ENCODE measurements at places on chromosomes 2 and 18. TPM values are rescaled to one million over a fixed set of nuclear protein-coding genes. Genes with fewer than 3 reads are reported as not detected.

Gene NYAP2
- 0.93 TPM for total RNA-seq

Gene ALPI
- total RNA-seq = not detected

Gene CXCR4
- 45.2 TPM for total RNA-seq

Gene RIT2
- total RNA-seq = not detected

Gene GRHL1
- 2.7 TPM for total RNA-seq

Gene CDKL4
- total RNA-seq = 2.1 TPM

Gene CROCC2
- 0.26 TPM for total RNA-seq

DNA sequence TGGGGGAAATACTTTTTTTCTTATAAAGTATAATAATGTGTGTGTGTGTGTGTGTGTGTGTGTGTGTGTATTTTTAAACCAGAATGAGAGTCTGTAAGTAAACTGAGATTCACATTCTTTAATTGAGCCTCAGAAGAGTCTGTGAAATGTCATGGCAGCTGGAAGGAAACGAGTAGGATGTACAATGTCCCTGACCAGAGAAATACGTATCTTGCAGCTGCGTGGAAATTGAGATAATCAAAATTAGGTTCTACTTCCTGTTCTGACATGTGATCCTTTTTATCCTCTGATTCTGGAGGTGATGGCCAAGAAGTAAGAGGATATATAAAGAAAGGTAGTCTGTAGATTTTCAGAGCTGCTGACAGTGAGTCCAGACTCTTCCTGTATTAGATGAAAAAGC, 50.0 kb downstream of the SH3RF3 start:
- H3K4me3 ChIP-seq = no peak overlapping the region
- H3K36me3 ChIP-seq = no peaks in the 10 kb centered on the region
- H3K27me3 ChIP-seq = no peaks in the 10 kb centered on the region
- H3K4me1 ChIP-seq = peaks cover 35% of the 10 kb centered on the region
- no peak overlapping the region for H3K27ac ChIP-seq

DNA sequence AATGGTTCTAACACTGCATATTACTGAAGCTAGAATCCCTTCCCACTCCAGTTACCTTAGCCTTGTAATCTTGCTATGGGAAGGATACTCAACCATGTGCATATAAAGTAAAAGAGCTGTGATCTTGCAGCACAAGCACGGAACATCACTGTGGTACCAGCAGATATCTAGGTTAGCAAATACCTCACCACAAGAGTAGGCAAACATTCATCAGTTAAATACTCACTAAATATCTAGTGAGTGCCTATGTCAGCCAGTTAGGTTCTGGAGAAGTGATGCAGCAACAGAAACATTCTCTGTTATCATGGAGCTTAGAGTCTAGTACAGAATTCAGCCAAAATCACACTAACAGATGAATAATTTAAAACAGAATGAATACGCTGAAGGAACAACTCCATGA, 349.6 kb upstream of the UBE2E3 start:
- H3K4me3 ChIP-seq = no peak overlapping the region
- H3K27me3 ChIP-seq = no peaks in the 10 kb centered on the region
- no peak overlapping the region for H3K27ac ChIP-seq
- H3K4me1 ChIP-seq = no peaks in the 10 kb centered on the region

DNA sequence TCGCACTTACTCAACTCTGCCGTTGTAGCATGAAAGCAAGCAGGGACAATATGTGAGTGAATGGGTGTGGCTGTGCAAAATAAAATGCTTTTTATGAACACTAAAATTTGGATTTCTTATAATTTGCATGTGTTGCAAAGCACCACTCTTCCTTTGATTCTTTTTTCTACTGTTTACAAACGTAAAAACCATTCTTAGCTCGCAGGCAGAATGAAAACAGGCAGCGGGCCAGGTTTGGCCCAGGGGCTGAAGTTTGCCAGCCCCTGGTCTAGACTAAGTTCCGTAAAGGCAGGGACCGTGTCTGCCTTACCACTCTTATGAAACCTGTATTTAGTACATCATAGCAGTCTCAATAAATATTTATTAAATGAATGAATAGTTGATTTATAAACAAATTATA, 83.7 kb upstream of the SPATS2L start:
- no peak for DNase-seq
- H3K27me3 ChIP-seq = no peaks in the 10 kb centered on the region
- peaks cover 9% of the 10 kb centered on the region for H3K4me1 ChIP-seq
- no peak overlapping the region for H3K4me3 ChIP-seq
- H3K27ac ChIP-seq = no peak overlapping the region

- DNase-seq = no peak
- peak overlapping the region; percentile 38 for H3K27ac ChIP-seq
- peaks cover 10% of the 10 kb centered on the region for H3K4me1 ChIP-seq
- H3K36me3 ChIP-seq = no peaks in the 10 kb centered on the region
- no peaks in the 10 kb centered on the region for H3K27me3 ChIP-seq
Measured at GRCh38 chr18:2641638-2642037, 13.9 kb upstream of the SMCHD1 start.

DNA sequence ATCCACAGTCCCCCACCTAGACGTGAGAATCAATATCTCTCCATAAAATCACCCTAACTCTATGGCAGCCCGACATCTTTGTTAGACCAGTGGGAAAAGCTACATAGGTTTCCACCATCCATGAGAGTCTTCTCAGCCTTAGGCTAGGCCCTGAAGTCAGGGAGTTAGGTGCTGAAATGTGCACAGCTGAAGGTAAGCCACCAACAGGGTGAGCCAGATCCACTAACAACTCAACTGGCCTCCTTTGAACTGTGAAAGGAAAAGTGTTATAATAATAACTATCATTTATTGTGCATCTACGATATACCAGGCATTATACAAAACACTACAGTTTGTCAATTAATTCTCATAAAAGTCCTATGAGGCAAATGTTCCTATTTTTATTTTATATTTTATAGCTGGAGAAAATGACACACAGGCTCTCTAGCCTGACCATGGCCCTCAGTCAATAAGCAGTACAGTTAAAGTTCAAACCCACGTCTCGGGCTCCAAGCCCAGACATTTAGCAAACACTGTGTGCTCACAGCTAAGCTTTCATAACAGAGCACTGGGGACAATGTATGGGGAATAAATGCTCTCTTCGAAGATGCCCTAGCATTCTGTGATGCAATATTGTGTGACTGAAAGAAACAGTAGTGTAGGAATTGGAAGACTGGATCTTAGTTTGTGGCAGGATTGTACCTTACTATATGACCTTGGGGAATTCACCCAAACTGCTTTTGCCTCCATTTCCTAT, 11.2 kb upstream of the CYP27C1 start:
- no peak overlapping the region for H3K4me3 ChIP-seq
- no peak overlapping the region for H3K27ac ChIP-seq
- no peaks in the 10 kb centered on the region for H3K27me3 ChIP-seq

- no peaks in the 10 kb centered on the region for H3K27me3 ChIP-seq
- no peaks in the 10 kb centered on the region for H3K4me1 ChIP-seq
- H3K36me3 ChIP-seq = no peaks in the 10 kb centered on the region
- no peak overlapping the region for H3K27ac ChIP-seq
Measured at GRCh38 chr18:44119607-44120006, 561.1 kb upstream of the SETBP1 start.

- H3K4me3 ChIP-seq = no peak overlapping the region
- DNase-seq = no peak
- no peaks in the 10 kb centered on the region for H3K4me1 ChIP-seq
- no peaks in the 10 kb centered on the region for H3K27me3 ChIP-seq
- no peak overlapping the region for H3K27ac ChIP-seq
- H3K36me3 ChIP-seq = no peaks in the 10 kb centered on the region
Measured at GRCh38 chr2:12273111-12273510, 443.6 kb upstream of the TRIB2 start.

DNA sequence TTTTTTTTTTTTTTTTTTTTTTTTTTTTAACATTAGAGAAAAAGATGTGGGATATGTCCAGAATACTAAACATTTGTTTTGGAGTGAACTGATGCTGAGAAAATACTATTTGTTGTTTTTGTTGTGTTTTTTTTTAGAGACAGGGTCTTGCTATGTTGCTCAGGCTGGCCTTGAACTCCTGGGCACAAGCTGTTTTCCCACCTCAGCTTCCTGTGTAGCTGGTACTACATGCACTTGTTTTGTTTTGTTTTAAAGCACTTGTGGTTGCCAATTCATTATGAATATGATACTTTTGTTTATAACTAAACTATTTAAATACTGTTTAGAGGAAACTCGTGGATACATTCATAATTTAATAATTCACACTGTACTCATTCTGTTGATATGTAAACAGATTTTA, 33.4 kb upstream of the DYSF start:
- no peak for DNase-seq
- H3K27me3 ChIP-seq = no peaks in the 10 kb centered on the region
- H3K4me1 ChIP-seq = peaks cover 6% of the 10 kb centered on the region

GRCh38 chr2:237701859-237702390, 74.5 kb downstream of the LRRFIP1 start:
- no peak for DNase-seq
- H3K27me3 ChIP-seq = no peaks in the 10 kb centered on the region
- H3K27ac ChIP-seq = peak overlapping the region; percentile 72
- H3K4me1 ChIP-seq = peaks cover 98% of the 10 kb centered on the region
- no peaks in the 10 kb centered on the region for H3K36me3 ChIP-seq

DNA sequence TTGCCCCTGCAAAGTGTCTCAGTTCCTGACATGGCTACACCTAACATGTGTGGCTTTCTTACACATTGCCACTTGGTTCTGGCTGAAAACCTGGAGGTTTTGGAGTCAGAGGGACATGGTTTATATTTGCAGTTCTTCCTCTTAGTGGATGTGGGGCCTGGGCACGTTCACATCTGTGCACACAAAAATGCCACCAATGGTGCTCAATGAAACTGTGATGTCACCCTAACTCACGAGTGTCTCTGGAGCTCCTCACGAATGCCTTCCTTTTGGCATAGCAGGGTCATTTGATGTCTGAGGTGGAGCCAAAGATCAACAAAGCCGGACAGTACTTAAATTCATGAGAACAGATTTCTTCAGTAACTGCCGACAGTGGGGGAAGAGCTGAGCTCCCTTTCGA, 231.7 kb upstream of the HS6ST1 start:
- H3K36me3 ChIP-seq = no peaks in the 10 kb centered on the region
- DNase-seq = no peak
- no peak overlapping the region for H3K27ac ChIP-seq
- H3K4me3 ChIP-seq = no peak overlapping the region
- no peaks in the 10 kb centered on the region for H3K4me1 ChIP-seq
- no peaks in the 10 kb centered on the region for H3K27me3 ChIP-seq

DNA sequence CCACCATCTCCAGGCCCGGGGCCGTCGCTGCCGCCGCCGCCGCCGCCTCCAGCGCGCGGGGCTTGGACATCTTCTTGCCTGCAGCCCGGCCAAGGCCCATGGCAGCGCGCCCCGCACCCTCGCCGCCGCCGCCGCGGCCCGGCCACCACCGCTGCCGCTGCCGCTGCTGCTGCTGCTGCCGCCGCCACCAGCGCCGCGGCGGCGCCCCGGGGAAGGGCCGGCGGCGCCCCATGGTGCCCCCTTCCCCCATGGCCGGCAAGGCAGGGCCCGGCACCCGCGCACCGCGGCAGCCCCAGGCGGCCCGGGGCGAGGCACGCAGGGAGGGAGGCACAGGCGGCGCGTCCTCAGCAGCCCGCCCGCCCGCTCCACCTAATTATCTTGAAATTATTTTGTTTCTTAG, 3057.4 kb downstream of the RPIA start:
- H3K27me3 ChIP-seq = peaks cover 5% of the 10 kb centered on the region
- H3K36me3 ChIP-seq = no peaks in the 10 kb centered on the region
- no peak overlapping the region for H3K4me3 ChIP-seq
- no peak for DNase-seq
- no peaks in the 10 kb centered on the region for H3K4me1 ChIP-seq

DNA sequence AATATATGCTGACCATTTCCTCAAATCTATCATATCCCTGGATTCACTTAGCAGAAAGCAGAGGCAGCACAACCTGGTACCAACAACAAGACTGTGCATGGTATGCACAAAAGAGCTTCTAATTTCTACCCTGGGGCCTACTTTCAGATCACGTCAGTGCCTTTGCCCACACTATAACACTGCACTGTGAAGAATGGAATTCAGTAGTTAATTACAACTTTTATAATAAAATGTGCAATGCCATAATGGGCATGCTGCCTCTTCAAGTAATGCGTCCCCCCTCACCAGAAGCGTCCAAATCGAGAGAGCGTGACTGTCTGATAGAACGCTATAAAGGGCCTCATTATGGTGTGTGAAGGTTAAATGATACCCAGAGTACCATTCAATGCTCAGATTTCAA, 328.1 kb upstream of the PKDCC start:
- H3K27ac ChIP-seq = no peak overlapping the region
- peaks cover 11% of the 10 kb centered on the region for H3K4me1 ChIP-seq
- no peak overlapping the region for H3K4me3 ChIP-seq
- H3K27me3 ChIP-seq = no peaks in the 10 kb centered on the region
- DNase-seq = no peak

DNA sequence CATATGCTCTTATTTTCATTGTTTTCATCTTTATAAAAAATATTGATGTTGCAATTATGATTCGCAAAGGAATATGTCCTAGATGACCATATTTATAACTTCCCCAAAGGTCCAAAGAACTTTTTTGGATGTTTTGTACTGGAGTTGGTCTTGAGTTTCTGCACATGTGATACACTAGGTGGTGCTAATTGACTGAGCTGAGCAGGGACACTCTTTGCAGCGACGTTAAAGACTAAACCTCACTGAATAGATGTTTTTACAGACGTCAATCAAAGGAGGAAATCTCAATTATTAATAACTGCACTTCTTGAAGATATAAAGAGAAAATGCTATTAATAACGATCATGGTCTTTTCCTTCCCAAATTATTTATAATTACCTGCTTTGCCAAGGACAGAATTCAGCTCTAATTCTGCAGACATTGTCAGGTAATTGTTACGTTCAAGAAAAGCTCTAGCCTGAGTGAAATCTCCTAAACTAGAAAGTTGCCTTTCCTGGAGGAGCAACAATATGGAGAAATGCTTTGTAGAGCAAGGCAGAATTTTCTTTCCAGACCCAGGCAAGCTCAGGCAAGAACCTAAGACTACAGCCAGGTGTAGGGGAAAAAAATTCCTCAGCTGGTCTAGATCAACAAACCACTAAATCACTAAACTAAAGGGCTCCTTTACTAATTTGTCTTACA, 119.3 kb upstream of the RBBP8 start:
- no peak overlapping the region for H3K4me3 ChIP-seq
- no peak overlapping the region for H3K27ac ChIP-seq
- H3K27me3 ChIP-seq = no peaks in the 10 kb centered on the region
- H3K36me3 ChIP-seq = no peaks in the 10 kb centered on the region
- DNase-seq = no peak

GRCh38 chr2:217459680-217460405, 543.0 kb downstream of the TNS1 start:
- no peak overlapping the region for H3K4me3 ChIP-seq
- no peak overlapping the region for H3K27ac ChIP-seq
- H3K36me3 ChIP-seq = no peaks in the 10 kb centered on the region
- no peaks in the 10 kb centered on the region for H3K27me3 ChIP-seq

DNA sequence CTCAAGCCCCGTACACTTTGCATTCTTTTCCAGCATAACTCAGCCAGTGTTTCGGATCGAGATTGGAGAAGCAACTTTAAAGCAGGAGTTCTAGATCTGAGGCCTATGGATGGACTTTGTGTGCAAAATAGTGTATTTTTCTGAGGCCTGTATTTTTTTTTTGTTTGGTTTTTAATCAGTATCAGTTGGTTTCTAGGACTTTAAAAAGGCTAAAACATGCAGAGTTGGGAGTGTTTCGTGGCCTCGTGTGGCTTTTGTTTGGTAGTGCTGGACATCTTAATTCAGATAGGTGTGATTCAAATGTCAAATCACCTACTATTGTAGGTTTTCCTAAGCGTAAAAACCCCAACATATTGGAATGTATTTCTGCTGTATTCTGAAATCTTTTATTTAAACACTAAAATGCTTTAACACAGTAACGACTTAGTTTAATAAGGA, 282 bp upstream of the PUS10 start:
- no peaks in the 10 kb centered on the region for H3K36me3 ChIP-seq
- peak overlapping the region; percentile 92 for H3K4me3 ChIP-seq
- peaks cover 26% of the 10 kb centered on the region for H3K4me1 ChIP-seq
- no peaks in the 10 kb centered on the region for H3K27me3 ChIP-seq
- DNase-seq = no peak

Data from upper lobe of right lung (tissue), 1 donor.